ENCODE measurements at places on chromosomes 5 and 9.

- DNase-seq, result no peak
Measured at GRCh38 chr9:84709056-84709455, 39.5 kb downstream of the NTRK2 start.

GRCh38 chr5:132104556-132104955 is 31.0 kb downstream of the CSF2 start:
- no peak for DNase-seq

DNA sequence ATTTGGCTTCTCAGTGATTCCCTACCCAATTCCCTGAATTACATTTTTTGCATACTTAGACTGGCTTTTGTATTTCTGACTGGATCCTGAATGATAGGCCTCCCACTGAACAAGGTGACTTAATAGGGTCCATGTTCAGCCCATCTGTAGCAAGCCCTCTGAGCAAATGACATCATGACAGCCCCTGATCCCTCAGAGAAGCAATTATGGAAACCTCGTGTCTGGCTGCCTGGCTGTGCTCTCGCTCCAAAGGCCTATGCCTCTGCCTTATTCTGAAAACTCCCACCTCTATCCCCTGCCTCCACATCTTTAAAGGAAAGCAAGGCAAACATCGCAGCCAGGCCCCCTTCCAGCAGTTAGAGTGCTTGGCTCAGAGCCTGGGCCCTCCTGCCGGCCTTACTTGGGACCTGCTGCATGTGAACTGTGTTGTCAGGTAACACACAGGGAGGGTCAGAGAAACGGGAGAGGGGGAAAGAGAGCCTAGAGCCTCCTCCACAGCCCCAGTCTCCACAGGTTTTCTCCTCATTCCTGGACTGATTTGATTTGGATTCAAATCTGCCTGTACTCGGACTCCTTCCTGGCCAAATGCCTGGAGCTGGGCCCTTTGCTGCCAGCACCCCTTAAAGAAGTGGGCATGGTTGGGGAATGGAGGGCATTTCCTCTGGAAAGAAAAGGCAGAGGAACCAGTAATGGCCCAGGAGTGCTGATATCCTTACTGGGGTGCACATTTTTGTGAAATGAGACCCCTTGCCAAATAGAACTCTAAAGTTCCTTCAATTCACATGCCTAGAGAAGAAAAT is 3.8 kb downstream of the DCANP1 start:
- no peak for DNase-seq

DNA sequence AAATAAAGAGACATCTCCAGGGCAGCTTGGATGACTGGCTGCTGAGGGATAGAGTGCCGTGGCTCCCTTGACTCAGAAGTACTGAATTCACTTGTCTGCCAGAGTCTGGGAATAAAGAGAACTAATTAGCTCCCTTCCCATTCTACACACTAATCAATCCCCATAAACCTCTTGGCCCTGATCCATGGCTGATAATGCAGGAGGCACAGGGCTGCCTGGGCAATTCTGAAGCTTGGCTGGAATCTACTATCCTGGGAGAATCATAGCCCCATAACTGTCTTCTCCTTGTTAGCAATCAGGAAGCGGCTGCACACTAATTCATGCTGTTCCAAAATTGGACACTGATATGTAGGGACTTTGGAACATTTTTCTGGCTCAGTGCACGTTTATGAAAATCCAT is 197.7 kb downstream of the PTTG1 start:
- no peak for DNase-seq

DNA sequence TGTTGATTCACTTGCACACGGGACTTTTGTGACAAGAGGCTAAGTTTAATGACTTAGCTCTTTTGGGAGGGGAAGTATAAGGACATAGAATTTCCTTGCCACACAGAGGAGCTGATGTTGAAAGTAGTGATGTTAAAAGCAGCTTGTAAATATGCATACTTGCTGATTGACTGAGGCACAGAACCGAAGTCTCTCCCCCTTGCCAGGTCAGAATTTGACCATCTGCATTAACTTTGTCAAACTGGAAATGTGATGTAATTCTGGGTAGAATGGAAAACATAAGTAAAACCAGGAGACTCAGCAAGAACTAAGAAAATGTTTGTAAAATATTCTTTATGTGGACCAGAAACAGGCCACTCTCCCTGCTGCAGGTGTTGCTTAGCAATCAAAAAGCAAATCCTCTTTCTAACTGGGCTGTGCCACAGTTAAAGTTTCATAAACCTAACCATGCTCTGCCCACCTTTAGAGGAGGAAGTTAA is 284.2 kb downstream of the NR3C1 start:
- no peak for DNase-seq

DNA sequence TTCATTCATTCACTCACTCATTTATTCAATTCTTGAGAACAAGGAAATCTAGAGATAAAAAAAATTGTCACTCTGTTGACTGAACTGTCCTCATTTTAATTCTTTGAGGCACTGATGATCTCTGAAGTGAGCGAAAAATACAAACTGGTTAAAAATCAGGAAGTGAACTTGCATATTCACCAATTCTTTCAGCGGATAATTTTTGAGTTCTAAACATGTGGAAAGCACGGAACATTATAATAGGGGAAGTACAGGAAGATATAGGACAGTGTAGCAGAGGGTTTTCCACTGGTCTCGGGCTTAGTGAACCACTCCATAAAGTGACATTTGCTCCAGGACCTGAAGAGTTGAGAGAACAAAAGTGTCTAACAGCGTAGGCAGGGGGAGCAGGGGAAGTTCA is 169.5 kb downstream of the TLR4 start:
- no peak for DNase-seq

DNA sequence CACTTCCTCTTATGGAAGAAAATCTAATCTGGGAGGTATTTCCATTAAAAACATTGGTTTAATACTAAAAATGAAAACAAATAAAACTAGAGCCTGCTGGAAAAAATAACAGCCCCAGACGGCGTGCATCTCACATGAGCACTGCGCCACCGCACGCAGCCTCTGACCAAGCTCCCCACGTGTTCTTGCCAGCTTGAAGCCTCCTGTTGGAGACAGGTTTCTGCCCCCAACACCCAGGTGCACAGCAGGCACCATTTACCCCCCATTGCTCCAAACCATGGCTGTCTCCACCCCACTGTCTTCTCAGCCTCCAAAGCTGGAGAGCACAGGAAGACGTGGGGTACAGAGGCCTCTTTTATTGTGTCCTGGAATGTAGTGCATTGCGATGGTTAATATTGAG is 10.7 kb upstream of the COL5A1 start:
- DNase-seq, result no peak

- DNase-seq, result no peak
Measured at GRCh38 chr5:144093868-144094267, 76.6 kb downstream of the YIPF5 start.

GRCh38 chr5:172028167-172028566 is 21.7 kb upstream of the FBXW11 start:
- no peak for DNase-seq

GRCh38 chr5:11683666-11684065 is 220.6 kb downstream of the CTNND2 start:
- no peak for DNase-seq

GRCh38 chr5:74636552-74636951 is 4.0 kb downstream of the ENC1 start:
- DNase-seq, result no peak

DNA sequence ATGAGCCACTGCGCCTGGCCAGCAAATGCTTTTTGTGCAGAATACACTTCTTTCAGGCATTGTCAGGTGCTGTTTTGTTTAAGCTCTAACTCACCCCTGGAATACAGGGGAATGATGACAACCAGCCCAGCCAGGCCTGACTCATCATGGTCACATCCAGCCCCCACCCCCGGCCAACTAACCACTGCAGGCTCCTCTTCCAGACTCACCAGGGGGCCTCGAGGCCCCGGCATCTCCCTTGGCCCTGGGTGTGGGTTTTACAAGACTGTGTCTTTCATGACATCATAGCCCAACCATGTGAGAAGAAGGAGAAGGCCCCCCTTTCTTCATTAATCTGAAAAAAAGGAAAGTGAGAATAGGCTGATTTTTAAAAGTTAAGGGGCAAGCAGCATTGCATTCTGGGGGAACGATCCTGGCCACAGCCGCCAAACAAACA is 35.5 kb downstream of the OLFML2A start:
- no peak for DNase-seq

DNA sequence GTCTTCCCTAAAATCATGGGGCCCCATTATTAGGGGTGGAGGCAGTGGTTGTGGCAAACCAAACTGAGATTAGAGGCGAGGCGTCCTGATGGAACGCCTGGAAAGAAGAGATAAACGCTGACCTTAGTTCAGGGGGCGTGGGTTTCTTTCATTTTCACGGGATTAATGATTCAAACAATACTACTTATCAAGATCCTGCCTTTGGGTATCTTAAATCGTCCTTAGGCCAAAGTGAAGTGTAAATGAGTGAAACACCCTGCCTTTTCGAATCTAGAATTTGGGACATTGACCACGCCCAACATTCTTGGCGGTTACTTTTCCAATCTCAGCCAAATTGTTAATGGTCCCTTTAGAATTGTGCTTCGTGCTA is 1.0 kb upstream of the UBTD2 start:
- DNase-seq, result no peak

DNA sequence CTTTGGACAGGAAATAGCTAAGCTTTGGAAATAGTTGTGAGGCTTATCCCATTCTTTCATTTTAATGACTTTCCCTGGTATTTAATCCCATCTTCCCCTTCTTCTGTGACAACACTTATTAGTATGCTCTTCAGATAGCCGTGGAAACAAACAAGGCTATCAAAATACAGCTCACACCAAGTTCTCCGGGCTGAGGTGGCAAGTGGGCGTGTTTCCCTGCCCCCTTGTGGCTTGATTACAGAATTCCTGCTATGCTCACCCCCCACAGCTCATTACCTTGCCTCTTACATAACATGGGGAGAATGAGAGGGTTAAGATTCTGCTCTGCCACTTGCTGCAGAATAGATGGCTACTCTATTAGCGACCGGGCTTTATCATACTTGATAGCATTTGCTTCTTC is 437.1 kb upstream of the TLE4 start:
- no peak for DNase-seq

DNA sequence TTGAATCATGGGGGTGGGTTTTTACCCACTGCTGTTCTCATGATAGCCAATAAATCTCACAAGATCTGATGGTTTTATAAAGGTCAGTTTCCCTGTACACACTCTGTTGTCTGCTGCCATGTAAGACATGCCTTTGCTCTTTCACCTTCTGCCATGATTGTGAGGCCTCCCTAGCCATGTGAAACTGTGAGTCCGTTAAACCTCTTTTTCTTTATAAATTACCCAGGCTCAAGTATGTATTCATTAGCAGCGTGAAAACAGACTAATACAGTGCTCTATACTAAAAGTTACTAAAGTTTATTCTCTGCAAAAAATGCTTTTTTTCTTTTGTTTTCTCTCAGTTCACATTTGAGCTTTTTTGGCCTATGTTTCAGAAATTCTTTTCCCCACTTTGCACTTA is 33.9 kb upstream of the TLE4 start:
- no peak for DNase-seq

- no peak for DNase-seq
Measured at GRCh38 chr5:72842816-72843215, 26.4 kb downstream of the TNPO1 start.

GRCh38 chr5:170339780-170340167 is 42.2 kb upstream of the LCP2 start:
- no peak for DNase-seq

- DNase-seq, result no peak
Measured at GRCh38 chr9:114504341-114505186, 709 bp downstream of the WHRN start.

DNA sequence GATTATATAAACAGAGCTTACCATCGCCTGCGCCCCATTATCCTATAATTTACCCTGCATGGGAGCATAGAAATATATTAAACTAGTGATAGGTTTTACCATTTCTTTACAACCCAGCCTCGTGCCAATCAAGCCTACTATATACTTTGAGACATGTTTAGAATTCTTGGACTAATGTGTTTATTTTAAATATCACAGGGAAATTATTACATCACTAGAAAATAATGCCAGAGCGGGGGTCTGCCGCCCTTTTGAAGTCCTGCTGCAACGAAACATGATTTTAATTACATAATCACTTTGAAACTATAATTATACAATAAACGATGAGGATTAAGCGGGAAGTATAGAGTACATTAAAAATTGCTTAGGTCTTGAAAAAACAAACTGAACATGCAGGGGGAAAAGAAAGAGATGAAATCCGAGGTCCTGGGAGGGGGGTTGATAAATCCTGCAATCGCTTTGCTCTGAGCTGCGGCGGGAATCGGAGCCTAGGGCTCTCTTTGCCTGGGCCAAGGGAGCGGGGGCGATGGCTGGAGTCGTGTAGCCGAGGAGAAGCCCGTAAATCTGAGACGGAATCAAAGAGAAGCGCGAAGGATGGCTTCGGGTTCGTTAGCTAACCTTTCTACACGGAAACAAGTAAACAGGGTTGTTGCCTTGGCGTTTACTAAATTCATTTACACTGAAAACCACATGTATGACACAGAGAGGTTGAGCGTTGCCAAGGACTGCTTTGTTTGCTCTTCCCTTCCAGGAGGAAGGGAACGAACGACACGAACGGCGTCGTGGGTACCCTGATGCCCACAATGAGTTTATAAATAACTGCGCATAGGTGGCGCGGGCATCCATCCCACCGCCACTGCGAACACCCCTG is 127.6 kb downstream of the TMEM174 start:
- DNase-seq, result no peak

- DNase-seq, result no peak
Measured at GRCh38 chr9:27719711-27720110, 146.4 kb upstream of the C9orf72 start.

GRCh38 chr5:151168602-151169344 is 11.2 kb upstream of the ANXA6 start:
- no peak for DNase-seq

DNA sequence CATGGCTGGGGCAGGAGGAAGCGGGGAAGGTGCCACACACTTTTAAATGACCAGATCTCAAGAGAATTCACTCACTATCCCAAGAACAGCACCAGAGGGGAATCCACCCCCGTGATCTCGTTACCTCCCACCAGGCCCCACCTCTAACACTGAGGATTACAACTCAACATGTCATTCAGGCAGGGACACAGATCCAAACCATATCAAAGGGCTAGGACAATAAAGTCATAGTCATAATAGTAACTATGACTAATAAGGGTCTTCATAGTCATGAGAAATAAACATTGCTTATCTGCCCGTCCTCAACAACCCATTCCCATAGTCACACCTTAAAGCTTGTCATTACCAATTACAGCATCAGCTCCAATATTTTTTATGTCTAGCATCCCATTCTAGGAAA is 65.3 kb upstream of the SMC2 start:
- no peak for DNase-seq

DNA sequence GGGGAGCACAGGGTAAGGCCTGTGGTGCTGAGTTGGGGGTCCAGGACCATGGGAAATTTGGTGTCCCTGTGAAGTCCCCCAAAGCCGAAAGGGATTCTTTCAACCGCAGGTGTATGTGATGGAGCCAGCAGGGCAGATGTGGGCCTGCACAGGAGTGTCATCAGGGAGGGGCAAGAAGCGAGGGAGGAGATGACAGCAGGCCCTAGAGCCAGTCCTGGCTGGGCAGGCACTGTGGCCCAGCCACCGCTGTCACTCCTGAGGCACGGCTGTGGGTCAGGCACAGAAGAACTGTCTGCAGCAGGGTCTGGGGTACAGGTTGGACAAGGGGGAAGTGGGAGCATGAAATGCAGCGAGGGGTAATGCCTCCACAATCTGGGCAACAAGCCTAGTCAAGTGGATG is 4.8 kb downstream of the HK3 start:
- no peak for DNase-seq

All from hippocampal formation (tissue), 2 donors.